ENCODE measurements at places on chromosomes 16 and 17.

GRCh38 chr17:71188811-71189492 lies 931.9 kb upstream of the SOX9 start:
- no peak for DNase-seq

- no peak for DNase-seq
These were observed 49.0 kb upstream of the HAS3 start for GRCh38 chr16:69056421-69056820.

DNA sequence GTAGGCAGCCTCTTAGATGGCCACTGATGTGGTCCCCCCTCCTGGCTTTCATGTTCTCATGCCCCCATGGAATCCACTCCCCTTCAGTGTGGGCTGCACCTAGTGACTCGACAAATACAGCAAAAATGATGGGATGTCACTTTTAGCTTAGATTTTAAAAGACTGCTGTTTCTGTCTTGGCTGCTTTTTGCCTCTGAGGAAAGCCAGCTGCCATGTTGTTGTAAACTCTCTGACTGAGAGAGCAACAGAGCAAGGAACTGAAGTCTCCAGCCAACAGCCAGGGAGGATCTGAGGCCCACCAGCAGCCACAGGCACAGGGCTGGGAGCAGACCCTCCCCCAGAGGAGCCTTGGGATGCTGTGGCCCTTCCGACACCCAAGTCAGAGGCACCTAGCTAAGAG lies 60.6 kb upstream of the MARCHF10 start:
- no peak for DNase-seq

DNA sequence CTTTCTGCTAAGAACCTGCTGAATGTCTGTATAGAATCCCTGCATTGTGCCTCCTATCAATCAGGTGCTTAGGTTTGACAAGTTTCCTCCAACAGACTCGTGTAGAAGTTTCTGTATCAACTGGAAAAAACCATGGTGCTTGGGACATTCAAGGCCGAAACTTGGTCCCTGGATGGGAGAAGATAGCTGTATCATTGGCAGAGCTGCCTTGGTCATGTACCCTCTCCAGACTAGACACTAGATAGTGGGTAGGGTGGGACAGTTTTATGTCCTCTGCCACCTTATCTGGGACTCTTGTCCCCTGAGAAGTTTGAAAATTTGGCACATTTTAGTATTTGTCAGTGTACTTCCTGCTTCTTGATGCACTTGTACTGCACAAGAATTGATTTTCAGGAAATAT lies 520.8 kb downstream of the WWOX start:
- DNase-seq: no peak

GRCh38 chr16:31876951-31877828 lies 3.6 kb downstream of the ZNF267 start:
- DNase-seq: no peak

DNA sequence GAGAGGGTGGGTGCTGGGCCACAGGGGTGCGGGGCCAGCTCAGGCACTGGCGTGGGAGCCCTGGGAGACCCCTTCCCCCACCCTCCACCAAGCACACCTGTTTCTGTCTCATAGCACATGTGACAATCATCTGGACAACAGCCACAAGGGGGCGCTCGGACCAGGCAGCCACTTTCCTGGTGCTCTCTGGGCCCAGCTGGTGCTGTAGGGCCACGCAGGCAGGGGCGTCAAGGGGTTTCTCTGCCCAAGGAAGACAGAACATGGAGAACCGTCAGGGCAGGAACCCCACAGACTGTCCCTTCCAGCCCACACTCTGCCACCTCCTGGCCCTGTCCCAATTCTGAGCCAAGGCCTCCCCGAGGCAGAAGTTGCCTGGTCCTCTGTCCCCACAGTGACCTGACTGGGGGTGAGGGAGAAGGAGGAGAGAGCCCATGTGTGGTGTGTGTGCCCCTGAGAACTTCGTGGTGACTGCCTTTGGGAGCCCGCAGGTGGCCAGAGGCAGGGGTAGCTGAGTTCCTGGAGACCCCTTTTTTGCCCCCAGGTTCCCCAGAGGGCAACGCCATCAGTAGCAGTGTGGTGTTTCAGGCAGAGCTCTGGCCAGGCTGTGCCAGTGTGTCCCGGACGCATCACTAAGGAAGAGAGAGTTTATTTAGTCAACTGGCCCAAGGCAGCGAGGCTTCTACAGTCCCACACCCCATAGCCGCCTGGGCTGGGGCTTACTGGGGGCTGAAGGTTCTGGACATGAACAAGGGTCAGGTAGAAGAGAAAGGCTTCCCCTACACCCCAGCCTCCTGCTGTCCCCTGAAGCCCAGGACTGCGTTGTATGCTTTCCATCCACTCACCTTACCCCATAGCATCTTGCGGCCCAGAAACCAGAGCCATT lies 3.1 kb upstream of the SETD6 start:
- DNase-seq: peak; percentile 60

DNA sequence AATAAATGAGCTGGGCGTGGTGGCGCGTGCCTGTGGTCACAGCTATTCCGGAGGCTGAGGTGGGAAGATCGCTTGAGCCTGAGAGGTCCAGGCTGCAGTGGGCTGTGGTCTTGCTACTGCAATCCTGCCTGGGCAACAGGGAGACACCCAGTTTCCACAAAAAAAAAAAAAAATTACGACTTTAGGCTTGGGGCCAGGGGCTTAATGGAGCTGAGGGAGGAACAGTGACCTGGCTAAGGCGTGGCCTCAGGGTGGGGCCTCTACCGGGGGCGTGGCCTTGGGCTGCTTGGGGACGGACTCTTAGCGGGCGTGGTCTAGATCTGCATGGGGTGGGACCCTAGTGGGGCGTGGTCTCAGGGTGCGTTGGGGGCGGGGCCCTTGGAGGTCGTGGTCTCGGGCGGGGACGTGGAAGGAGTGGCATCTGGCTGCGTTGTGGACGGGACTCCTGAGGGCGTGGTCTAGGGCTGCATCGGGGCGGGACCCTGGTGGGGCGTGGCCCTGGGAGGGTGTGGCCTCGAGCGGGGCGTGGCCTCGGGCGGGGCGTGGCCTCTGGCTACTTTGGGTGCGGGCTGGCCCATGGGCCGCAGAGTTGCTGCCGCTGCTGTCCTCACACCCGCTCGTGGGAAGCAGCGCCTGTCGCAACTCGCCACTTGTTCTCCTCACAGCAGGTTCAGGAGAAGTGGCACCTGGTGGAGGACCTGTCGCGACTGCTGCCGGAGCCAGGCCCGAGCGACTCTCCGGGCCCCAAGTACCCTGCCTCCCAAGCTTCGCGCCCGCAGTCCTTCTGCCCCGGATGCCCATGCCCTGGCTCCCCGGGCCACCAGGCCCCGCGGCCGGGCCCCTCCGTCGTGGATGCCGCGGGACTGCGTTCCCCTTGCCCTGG lies 5.8 kb upstream of the C17orf99 start:
- DNase-seq: peak; percentile 82

- no peak for DNase-seq
These were observed 421 bp downstream of the STAT3 start for GRCh38 chr17:42387661-42388380.

DNA sequence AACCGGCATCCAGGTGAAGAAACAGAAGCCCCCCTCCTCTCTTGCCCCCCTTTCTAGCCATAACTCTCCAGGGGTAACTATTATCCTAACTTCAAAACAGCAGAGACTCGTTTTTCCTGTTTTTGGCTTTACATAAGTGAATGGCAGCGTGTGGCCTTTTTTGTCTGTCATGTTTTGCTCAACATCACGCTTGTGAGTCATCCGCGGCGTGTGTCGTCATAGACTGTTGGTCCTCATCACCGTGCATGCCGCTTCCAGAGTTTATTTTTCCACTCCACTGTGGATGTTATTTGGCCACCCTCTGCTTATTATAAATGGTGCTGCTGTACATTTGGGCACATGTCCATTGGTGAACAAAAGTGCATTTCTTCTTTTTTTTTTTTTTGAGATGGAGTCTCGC lies 52.6 kb downstream of the ERN1 start:
- no peak for DNase-seq

- DNase-seq: peak; percentile 71
These were observed at the start of gene FAM83G for GRCh38 chr17:19004421-19005136. Gene FAM83G, minus strand, starts transcription at chr17:19004764. Its CDS starts 723 bp downstream, at chr17:19004041.

DNA sequence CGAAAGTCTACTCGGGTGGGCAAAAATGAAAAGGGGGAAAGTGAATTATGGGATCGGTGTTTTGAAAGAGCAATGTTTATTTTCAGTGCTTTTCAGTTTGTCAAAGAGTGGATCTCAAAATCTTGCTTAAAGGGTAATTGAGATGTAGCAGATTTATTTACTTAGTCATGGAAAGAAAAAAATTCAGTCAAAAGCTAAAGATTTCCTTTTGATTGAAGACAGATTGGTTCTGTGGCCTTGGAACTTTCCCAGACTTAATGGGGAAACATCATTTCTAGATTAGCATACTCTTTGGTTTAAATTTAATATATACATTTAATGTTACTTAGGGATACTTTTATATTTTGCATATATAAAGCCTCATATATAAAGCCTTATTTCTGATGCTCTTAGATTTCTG lies 20.6 kb downstream of the PRKAR1A start:
- DNase-seq: no peak

DNA sequence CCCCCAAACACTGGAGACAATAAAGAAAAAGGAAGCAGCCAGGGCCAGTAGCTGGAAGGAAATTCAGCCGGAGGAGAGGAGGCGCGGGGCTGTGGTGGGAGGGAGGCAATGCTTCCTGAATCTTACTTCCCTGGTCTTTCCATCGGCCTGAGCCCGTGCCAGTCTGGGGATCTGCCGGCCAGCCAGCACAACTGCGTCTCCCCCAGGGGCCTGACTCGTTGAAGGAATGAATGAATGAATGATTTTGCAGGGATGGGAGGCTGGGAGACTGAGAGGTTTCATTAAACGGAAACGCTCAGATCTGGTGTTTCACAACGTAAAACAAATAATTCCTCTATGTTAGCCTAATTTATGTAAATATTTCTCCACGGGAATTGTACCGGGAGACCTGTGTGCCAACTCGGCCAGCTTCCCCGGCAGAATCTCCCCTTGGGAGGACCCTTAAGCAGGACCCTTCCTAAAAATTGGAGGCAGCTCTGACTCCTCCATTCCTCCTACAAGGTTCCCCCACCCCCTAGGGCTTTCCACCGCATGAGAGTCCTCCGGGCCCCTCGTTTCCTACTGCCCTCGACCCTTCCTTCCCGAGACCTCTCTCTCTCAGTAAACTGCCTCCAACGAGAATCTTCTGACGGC lies 1.3 kb upstream of the BAIAP2 start:
- DNase-seq: no peak

GRCh38 chr16:59887856-59888255 lies 1153.7 kb upstream of the GOT2 start:
- no peak for DNase-seq

DNA sequence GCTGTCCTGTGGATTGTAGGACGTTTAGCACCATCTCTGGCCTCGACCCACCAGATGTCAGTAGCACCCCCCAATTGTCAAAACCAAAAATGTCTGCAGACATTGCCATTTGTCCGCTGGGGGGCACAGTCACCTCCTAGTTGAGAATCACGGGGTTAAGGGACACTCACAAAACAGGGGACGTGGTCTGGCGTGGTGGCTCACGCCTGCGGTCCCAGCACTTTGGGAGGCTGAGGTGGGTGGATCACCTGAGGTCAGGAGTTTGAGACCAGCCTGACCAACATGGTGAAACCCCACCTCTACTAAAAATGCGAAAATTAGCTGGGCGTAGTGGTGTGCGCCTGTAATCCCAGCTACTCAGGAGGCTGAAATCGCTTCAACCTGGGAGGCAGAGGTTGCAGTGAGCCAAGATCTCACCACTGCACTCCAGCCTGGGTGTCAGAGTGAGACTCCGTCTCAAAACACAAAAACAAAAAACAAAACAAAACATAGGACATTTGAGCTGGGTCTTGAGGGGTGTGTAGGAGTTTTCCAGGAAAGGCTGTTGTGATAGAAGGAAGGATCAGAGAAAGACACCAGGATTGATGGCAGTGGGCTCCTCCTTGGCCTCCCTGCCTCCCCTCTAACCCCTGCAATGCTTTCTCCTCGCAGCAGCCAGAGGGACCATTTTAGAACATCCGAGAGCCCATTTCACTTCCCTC lies 171.8 kb upstream of the GSE1 start:
- no peak for DNase-seq
